Fibroblast of upper back skin (primary cell): ENCODE measurements at places on chromosomes 7 and 10.
A peak's percentile ranks its signal among the peaks of the same experiment; 100 is the strongest.

DNA sequence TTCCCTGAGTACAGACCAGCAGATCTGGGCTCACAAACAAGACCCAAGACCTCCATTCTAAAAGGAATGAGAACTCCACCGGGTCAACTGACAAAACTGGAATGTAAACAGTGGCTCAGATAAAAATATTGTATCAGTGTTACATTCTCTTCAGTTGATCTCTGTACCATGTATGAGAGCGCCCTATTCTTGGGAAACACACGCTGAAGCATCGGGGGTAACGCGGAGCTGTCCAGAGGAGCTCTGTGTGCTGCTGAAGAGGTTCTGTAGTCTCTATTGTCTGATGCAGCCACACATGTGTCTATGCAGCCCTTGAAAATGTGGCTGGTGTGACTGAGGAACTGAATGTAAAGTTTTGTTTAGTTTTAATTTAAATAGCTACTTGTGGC, 39.7 kb downstream of the HIPK2 start:
- DNase-seq, result no peak

DNA sequence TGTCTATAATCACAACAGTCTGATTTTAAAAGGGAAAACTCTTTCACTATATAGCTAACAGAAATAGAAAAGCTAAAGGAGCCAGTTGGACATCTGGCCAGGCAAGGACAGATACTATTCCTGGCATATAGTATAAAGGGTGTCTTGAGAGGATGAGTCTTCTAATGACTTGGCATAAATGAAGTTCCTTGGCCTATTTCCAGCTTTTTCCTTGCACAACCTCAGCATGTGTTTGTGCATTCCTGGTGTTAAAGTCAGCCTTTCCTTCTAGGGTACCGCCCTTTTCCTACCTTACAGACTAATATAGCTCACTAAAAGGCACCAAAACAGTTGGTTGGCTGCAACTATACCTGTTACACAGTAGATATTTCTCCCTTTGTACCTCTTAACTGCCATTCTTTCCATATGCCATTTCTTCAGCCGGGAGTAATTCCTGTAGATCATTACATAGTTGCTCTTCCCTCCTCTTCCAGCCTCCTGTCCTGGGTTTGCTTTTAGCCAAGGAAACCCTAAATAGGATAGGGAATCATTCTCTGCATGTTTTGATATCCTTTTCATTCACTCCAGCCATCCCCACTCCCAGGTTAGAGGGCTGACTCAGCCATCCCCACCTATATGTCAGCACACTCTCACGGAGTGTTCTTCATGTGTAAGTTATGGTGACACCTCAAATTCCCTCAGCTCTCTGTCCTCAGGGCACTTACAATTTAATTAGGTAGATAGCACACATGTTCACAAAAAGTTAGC, 102.1 kb upstream of the MDFIC start:
- DNase-seq, result peak; percentile 99

DNA sequence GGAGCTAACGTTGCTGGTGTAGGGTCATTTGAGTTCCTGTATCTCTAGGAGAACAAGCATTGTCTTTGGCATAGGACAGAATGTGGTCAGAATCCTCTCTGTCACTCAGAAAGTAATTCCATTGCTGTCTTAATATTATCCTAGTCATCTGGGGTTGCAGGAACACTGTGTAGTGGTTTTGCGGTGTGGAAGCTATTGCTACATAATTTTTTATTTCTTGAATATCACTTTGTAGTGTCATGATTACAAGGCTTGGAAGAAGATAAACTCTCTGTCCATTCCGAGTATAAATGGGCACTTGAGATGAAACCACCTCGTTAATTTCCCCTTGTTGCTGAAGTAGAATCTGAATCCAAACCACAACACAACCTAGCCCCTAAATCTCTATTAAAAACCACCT, 919.2 kb downstream of the LRMDA start:
- peak; percentile 81 for DNase-seq

GRCh38 chr7:214410-215212, 22.2 kb downstream of the FAM20C start:
- DNase-seq, result peak; percentile 75

DNA sequence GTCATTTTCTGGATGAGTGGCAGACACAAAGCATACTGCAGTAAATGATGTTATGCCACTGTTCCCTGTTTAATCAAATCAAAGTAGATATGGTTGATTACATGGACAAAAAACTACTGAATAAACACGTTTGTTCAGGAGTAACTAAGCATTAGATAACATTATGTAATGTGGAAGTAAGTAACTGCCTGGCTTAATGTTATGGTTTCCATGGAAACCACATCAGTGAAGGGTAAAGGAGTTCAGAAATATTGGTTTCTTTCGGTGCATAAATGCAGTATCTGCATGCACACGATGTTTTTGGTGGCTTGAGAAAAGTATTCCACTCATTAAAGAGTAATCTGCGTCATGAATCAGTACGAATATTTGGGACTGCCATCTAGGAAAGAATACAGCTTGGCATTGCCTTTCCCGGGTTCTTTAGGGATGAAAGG, 131.3 kb upstream of the PRKCQ start:
- DNase-seq, result no peak

GRCh38 chr7:148919859-148920258, 35.8 kb upstream of the EZH2 start:
- DNase-seq, result no peak

- no peak for DNase-seq
Measured at GRCh38 chr7:38830826-38831225, 78.2 kb downstream of the VPS41 start.

GRCh38 chr10:5595994-5596471, 70.4 kb downstream of the ASB13 start:
- peak; percentile 99 for DNase-seq

- DNase-seq, result no peak
Measured at GRCh38 chr10:6071181-6072175, 9.3 kb upstream of the IL2RA start.

DNA sequence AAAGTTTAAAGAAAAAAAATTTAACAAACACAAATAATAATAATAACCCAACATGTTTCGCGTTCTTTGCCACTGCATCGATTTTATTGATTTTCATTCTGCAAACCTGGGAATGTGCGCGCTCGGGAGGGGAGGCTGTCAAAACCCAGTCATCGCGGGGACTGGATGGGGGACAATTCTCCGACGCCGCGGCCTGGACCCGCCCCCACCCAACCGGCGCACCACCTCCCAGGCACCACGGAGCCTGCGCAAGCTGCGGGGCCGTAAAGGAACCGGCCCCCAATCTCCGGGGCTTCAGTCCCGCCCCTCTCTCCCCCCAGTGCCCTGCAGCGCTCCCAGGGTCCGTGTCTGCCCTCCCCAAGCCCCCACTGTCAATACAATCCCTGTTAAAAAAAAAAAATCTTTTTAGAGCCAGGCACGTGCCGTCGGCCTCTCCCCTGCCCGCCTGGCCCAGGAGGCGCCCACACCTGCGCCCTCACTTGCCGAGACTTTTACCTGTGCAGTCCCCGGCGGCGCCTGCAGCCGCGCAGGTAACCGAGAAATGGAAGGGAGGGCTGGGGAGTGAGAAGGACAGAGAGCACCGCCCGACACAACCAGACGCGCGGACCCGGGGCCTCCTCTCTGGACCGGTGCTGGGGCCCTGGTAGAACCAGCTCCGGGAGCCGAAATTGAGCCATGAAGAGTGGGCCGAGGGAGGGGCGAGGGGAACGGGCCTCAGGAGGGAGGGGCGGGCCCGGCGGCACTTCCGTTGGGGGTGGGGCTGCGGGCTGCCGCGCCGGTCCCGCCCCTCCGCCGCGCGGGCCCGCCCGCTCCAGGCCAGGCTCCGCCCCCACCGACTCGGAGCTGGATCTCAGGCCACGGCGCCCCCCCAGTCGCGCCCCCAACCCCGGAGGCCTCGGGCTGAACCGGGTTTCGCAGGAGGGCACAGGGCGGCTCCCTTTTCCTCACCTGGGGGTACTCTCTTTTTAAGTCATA, 7.6 kb upstream of the ZNF503 start:
- peak; percentile 38 for DNase-seq

GRCh38 chr7:45404622-45405021, 169.5 kb upstream of the ADCY1 start:
- no peak for DNase-seq

GRCh38 chr10:76918106-76918505, 719.5 kb downstream of the KCNMA1 start:
- no peak for DNase-seq

- peak; percentile 41 for DNase-seq
Measured at GRCh38 chr7:18495412-18496340, at the start of gene HDAC9. HDAC9 (plus strand) TSS chr7:18495749; CDS start chr7:18496303, 554 bp downstream.

GRCh38 chr7:52005613-52006012, 689.0 kb upstream of the COBL start:
- no peak for DNase-seq

DNA sequence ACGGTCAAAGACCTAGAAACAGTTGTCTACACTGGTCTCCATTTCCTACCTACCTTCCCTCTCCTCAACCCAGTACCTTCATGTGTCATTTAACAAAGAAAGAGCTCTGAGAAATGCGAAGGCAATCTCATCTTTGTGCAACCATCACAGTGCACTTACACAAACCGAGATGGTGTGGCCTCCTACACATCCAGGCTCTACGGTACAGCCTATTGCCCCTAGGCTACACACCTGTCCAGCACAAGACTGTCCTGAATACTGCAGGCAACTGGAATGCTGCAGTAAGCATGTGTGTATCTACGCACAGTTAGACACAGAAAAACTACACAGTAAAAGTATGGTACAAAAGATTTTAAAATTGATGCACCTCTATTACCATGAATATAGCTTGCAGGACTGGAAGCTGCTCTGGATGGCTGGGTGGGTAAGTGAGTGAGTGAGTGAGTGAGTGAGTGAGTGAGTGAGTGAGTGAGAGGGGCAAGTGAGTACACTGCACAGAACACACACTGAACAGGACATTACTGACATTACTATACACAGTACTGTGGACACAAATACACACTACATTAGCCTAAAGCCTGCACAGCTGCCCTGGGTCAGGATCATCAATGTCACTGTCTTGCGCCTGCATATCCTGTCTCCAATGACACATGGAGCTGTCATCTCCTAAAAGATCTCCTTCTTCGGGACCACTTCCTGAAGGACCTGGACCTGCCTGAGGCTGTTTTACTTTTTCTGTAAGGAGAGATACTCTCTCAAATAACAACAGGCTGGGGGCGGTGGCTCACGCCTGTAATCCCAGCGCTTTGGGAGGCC, 18.5 kb downstream of the ITGB1 start:
- DNase-seq, result no peak

GRCh38 chr10:95820363-95820762, 64.4 kb downstream of the ENTPD1 start:
- no peak for DNase-seq

DNA sequence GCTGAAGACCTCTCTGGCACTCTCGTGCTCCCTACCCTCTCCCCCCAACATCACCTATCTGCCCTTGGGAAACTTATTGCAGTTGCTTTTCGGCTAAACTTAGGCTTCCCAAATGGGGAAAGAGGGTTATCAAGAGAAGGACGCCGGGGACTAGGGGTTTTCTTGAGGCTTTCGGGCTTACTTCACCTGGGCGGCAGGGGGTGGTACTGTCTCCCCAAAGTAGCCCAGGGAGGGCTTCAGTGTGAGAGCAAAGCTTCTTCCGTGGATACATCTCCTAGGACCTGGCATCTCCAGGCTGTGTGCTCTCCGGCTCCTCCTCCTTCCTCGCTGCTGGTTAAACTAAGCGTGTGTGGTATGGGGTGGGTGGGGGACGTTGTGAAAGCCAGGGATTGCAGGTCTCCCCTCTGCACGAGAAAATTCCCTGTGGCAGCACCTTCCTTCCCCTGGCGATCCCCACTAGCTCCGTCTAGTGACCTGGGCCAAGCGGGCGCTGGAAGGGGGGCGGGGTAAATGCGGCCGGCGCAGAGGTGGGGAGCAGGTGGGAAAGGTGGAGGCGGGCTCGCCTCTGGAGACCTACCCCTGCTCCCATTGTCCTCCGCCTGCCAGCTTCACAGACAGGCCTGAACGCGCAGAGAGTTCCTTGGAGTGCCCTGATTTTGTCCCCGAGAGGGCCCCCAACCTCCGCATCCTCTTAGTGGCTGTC, 1.1 kb downstream of the PLXDC2 start:
- DNase-seq, result peak; percentile 15
